ENCODE measurements at places on chromosomes 2 and 18.

DNA sequence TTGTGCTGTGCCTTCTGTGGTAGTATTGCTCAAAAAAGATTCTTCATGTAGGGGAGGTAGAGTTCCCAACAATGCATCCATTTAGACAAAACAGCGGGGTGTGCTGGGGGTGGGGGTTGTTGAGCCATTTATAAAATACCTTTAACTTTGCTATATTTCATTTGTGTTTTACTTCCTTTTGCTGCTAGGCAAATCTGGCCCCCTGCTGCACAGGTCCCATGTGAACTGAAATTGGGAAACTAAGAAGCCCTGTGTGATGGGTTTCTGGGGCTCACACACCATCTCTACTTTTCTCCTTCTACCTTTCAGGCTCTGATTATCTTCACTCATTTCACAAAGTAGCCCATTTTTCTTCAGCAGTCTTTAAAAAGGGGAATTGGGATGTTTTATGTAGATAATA is 52.7 kb upstream of the ITGA4 start:
- no peak for DNase-seq

DNA sequence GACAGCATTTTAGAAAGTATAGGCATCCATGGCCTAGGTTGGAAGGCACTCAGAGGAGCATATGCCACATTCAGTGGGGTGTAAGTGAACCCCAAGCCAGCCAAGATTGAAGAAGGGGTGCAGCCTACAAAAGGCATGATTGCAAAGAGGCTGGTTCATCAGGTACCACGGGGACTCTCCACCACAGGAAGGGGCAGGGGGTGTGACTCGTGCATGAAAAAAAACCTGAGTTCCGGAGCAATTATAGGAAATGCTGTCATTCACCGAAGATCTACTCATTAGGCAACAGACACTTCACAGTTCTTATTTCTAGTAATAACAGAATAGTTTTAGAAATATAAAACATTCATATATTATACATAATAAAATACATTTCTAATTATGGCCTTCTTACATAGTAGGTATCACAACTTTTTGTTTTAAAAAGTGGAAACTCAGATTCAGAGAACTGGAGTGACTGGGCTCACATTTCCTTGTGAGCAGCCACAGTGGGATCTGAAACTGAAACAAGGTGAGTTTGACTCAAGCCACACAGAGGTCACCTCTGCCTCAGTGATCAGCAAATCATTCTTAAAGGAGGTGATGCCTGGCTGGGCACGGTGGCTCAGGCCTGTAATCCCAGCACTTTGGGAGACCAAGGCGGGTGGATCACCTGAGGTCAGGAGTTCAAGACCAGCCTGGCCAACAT is 188.4 kb upstream of the GYPC start:
- peak; percentile 19 for DNase-seq

- no peak for DNase-seq
Measured at GRCh38 chr2:102514061-102514785, 41.2 kb downstream of the SLC9A4 start.

DNA sequence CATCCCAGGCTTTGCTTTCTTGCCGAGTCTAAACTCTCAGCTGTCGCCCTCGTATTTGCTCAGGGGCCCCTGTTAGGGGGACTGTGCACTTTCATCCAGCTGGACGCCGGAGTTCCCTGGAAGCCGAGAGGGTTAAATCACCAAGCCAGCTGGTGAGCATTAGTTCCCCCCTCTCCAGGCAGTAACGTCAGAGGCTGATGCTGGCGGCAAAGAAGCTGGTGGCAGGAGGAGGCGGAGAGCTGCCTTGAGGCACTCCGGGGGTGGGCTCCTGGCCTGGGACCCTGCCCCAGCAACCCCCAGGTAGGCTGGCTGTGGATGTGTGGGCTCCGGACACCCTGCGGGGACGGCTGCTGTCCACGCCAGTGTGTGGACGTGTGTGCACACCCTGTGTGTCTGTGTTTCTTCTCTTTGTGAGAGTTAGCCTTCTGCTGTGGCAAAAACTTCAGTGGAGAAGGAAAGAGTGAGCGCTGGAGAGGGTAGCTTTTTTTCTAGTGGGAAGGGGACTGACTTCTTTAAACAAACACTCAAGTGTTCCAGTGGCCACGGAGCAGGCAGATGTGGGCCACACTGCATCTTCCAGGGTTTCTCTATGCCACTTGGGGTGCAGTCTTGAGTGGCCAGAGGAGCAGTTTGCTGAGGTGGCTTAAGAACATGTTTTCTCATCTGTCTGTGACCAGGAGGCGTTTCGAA is 84.7 kb downstream of the GLI2 start:
- no peak for DNase-seq

DNA sequence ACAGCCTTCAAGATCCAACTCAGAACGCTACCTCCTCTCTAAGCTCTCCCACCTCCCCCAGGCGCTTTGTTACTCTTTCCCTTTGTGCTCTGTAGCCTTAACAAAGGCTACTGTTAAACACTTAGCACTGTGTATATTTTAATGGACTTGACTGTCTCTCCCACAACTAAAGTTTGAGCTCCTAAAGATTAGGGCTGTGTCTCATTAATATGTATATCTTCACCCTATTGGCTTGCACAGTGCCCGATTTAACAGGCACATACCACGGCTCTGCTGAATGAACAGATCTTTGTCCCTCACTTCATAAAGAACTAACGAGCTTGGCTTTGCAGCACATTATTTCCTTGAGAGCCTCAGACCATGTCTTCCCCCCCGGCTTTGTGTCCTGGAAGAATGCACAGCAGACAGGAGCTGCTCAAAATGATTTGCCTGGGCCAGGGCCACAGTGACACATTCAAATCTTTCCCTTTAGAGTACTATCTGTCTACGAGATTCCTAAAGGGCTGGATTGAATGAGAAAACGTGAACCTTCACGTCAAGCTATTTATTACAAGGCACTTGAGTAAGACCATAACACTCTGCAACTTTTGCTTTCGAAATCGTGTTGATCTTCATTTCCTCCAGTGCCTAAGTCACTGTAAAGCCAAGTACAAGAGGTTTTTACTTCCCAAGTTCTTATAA is 22.1 kb downstream of the ABHD3 start:
- DNase-seq: peak; percentile 44

- no peak for DNase-seq
Measured at GRCh38 chr18:55289048-55289447, 298.9 kb downstream of the TCF4 start.

DNA sequence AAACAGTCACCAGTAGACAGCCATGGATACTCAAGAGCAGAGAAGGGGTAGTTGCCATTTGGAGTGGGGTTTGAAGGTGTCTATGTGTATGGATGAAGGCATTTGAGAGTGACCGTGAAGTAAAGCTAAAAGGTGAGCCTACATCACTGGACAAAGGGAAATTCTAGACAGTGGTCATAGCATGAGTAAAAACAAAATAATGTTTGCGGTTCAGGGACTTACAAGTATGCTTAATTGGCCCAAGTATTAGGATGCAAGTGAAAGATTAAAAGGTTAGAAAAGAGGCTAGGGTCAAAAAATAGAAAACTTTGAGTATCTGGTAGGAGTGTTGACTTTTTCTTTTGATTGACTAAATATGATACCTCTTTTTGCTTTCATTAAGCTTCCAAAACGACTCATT is 238.1 kb upstream of the SLC8A1 start:
- DNase-seq: no peak

DNA sequence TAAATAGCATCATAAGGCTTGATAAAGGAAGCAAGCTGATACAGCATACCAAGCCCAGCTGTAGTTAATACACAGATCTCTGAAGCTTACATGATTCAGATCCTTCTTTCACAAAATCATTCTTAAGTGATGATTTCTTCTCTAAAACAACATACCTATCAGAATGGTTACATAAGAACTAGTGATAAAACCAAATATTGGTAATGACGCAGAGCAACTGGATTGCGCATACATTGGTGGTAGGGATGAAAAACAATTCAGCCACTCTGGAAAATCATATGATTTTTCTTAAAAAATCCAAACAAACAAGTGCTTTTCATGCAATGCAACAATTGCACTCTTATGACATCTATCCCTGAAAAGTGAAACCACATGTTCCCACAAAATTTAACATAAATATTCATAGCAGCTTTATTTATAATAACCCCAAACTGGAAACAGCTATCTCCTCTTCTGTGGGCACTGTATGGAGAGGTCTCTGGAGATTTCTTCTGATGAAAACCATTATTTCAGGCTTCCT is 153.6 kb upstream of the DSEL start:
- no peak for DNase-seq

- DNase-seq: no peak
Measured at GRCh38 chr2:103174711-103175110, 412.9 kb downstream of the TMEM182 start.

DNA sequence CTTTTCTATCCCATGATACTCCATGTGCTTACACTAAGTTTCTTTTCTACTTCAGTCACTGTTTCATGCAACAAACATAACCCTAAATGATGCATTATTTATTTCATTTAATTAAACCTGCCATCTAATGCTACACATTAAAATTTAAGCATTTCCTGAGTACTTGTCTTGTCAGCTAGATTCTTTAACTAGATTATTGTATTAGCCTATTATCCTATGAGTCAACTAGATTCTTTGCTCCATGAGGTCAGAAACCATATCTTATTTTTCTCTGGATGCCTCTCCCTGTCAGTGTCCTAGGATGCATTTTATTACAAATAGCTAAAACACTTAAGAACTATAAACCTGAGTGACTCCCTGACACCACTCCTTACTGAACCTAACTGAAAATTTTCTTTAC is 652.4 kb downstream of the SLC4A3 start:
- no peak for DNase-seq

GRCh38 chr2:181900007-181900651 is 8.6 kb downstream of the ITPRID2 start:
- DNase-seq: no peak

DNA sequence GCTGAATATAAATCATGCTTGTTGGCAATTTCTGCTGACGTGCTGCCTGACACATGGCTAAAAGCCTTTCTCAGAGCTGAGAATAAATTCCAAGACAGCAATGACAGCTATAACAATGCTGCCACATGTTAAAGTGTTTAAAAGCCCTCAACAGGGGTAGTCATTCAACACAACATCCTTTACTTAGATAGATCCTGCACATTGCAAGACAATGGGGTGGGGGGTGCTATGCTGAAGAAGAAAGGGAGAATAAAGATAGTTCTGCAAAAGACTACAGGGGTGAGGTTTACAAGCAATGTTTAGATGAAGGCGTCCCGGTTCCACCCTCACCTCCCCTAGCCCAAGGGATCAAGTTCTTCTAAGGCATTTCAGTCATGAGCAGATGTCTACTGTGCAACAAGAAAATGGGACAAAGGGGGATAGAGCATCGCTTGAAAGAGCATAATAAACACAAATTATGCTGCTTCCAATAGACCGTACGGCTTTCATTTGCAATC is 291.0 kb upstream of the ACVR2A start:
- DNase-seq: no peak

GRCh38 chr2:19711470-19712372 is 190.1 kb downstream of the TTC32 start:
- DNase-seq: no peak

DNA sequence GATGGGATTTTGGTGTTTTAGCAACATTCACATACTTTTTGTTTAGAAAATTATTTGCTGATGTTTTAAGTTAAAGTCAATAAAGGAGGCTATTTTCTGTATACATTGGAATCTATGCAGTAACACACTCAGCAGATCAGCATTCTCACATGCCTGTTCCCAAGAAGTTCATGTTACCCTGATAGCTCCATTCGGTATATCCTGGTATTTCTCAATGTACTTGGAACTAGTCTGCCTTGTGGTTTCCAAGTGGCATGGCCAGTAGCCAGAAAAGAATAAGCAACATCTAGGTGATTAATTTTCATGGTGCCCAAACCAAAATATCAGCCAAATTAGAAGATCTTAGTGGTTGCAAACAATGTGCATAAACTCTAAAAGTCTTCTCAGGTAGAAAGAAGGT is 5.2 kb upstream of the NCAPH start:
- no peak for DNase-seq

DNA sequence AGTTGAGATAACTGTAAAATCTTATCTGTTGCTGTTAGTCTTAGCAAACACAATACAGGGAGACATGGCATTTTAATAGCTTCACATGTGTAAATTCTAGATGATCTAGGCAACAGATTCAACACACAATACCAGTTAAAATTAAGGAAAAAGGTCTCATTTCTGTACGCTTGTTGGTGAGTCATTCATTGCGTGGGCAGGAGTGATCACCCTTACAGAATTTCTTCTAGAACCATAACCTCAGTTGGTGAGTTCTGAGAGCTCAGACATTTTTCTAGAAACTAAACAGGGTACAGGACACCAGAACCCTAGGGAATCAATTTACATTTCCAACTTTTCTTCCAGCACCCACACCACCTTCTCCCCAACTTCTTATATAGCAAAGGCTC is 81.9 kb downstream of the SLC8A1 start:
- DNase-seq: no peak

DNA sequence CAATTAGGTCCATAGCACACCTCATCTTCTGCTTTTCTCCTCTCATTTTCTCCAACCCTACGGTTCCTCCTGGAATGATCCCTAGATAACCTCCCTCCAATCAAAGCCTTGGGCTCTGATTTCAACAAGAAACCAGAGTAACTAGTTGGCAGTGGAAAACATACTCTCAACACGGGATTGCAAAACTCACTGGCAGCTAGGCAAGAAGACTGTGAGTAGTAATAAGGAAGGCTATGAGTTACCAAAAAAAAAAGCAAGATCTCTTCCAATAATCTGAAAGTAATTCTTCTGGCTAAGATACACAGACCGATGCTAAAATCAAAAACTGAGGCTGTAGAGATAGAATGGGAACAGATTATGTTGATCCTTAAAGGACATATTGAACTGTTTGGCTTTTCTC is 28.4 kb upstream of the CCDC102B start:
- DNase-seq: no peak

- DNase-seq: no peak
Measured at GRCh38 chr18:35705988-35706387, 124.4 kb downstream of the GALNT1 start.

DNA sequence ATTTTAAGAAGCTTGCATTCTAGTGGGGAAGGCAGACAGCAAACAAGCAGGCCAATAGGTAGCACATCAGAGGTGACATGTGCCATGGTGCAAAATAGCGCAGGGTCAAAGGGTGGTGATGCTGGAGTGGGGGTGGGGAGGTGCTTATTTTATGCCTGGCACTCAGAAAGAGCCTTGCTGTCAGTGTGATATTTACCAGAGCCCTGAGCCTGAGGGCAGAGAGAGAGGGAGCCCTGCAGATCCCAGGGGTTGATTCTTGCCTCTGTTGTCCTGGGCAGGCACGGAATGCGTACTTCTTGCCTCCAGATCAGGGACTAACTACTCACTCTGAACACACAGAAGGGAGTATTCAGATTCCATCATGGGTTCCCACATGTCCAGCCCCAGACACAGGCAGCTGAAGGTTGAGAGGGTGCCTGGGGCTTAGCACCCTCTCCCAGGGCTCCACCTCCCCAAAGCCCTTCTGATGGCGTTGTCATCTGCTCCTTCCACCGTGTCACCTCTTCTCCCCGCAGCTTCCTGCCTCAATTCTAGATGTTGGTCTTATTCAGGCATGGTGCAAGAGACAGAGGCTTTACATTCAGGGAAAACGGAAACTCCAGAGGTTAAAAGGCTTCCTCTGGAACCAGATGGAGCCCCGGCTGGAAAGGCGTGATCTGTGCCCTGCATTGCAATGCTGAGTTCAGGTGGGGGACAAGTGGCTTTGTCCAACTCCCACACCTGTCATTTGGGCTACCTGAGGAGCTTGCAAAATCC is 252.3 kb downstream of the HAUS1 start:
- no peak for DNase-seq

All from GM20000 (cell line).